Naive thymus-derived CD4-positive, alpha-beta T cell (primary cell): ENCODE measurements at places on chromosomes 12 and 14. TPM values are rescaled to one million over a fixed set of nuclear protein-coding genes. Genes with fewer than 3 reads are reported as not detected.

DNA sequence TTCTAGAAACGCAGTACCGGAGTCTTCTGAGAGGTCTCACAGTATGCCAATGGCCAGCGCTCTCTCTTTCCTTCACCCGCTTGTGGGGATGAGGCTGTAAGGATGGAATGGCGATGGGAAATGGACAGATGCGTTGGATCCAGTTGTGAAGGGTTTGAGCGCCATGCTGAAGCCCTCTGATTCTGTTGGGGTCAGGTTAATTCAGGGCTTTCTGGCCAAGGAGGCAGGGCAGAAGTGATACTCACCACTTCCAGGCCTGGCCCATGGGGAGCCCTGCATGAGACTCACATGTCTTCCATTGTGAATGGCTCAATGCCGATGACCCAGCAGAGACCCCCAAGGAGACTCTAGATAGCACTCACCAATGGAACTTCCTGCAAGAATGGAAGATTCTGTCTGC is 114.3 kb downstream of the BCL11B start:
- DNase-seq = no peak

DNA sequence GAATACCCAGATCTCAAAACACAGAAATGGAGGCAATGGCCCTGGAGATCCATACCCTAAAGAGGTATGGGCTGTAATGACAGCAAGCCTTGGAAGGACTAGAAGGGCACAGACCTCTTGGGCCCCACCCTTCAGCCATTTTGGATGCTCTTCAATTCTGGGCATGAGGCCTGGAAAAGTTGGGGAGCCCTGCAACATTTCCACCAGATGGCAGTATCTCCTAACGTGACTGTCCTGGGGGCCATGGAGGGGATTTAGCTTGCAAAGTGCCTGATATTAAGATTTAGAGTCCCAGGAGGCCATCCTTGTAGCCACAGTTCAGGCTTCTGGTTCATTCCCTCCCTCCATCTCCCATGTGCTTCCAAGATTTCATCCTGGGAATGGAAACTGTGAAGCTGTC is 30.2 kb downstream of the KCNA5 start:
- no peak for DNase-seq

GRCh38 chr14:58769011-58769643 is 131.4 kb downstream of the DACT1 start:
- DNase-seq = no peak

DNA sequence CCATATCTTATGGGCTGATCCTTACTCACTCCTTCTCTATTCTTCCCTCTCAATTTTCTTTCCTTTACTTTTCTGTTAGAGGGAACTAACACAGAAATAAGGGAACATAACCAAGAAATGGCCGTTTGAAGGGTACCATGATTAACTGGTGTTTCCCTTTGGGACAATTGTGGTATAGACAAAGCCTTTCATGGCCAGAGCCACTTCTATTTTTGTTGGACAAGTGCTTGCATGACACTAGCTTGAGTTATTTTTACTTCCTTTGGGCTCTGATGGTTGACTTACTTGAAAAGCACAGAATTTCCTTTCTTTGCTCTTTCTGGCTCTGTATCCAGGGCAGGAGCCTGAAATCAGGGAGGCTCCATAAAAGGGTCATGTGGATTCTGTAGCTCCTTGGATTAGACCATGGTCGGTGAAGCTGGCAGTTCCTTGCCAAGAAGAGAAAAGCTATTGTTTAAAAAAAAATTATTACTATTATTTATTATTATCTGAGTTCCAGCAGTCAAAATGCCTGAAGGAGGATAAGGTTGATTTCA is 130.6 kb downstream of the KTN1 start:
- DNase-seq = no peak

GRCh38 chr14:23492618-23493272 is 23.2 kb downstream of the NGDN start:
- no peak for DNase-seq

DNA sequence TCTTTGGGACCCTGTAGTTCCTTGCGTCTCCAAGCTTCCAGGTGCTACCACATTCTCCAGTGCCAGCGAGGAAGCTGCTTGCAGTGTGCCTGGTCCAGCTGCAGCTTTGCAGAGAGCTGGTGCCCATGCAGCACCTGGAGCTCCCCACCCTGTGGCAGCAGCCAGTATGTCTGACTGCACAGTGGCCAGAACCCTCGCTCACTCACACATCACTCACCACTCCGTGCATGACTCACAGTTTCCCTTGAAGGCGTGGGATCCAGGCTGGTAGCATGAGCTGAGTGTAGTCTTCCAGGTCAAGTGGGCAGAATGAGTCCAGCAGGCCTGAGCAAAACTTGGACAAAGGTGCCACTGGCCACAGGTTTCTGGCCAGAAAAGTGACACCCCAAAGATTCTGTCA is 33.6 kb downstream of the SDR9C7 start:
- no peak for DNase-seq

DNA sequence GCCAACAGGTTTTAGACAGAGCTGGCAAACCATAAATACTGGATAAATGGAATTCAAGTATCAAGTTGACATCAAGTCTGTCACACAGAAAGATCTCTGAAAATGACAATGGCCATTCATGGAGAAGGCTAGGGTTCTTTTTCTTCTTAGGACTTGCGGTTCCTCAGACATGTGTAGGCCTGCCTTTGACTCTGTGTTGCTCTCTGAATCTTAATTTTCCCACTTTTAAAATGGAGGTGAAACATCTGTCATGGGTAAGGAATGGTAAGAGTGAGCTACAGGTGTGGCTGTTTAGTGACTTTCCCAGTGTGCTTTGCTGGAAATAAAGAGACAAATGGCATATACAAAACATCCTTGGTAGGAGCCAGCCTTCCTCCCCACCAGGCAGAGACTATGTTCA is 79.2 kb downstream of the PTCSC3 start:
- DNase-seq = no peak

The RNASE12 gene
- total RNA-seq = not detected

DNA sequence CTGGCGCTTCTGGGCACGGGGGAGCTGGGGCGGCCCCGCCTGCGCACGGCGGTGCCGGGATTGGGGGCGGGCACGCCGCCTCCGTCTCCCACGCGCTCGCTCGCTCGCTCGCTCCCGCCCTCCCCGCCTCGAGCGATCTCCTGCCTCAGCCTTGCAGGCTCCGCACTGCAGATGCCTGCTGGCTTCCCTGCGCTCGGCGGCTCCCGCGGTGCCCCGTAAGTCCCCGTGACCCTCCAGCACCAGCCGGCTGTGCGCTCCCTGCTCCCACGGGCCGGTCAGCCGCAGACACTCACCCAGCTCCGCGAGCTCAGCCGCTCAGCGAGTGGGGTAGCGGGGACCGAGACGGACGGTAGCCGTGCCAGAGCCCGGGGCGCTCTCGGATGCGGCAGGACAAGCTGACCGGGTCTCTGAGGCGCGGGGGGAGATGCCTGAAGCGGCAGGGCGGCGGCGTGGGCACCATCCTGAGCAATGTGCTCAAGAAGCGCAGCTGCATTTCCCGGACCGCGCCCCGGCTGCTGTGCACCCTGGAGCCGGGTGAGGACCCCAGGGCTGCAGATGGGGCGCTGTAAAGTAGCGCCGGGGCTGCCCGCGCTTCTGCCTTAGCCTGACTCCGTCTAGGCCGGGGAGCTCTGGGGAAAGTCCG is at the start of gene TBC1D30:
Gene TBC1D30 (plus strand): TSS at position 148 of the 643 bp plus-strand sequence. CDS start 233 bp downstream, at position 381.
- no peak for DNase-seq

The TMBIM4 gene
- total RNA-seq = 88.0 TPM

GRCh38 chr14:53885136-53885640 is 71.4 kb downstream of the BMP4 start:
- no peak for DNase-seq

The PSMB5 gene
- 37.4 TPM for total RNA-seq

- DNase-seq = no peak
Observed at GRCh38 chr12:93782853-93783252, 105.7 kb downstream of the CRADD start.

DNA sequence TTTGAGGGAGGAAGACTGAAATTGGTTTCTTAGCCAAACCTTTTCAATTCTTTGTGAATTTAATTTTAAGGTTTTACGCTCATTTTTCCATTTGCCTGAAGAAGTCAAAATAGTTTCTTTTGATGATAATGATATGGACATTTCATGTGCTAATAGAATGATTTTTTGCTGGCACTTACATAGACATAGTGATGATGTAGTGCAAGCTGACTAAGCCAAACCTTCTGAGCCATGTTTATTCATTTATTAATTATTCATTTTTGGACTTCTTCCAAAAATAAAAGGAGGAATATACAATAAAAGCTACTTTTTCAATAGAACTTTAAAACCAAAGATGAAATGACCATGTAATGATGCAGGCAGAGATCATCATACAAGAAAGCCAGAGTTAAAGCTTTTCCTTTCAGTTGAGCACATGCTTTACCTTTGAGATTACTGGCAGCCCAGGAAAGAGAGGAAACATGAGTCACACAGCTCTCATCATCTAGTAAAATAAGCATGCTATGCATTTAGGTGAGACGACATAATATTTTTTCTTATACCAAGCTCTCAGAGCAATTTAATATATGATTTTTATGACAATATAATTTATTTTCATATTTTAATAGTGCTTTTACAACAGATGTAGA is 24.8 kb downstream of the KCNA1 start:
- DNase-seq = no peak

The CERS5 gene
- total RNA-seq = 51.4 and 52.8 TPM in 2 replicates

DNA sequence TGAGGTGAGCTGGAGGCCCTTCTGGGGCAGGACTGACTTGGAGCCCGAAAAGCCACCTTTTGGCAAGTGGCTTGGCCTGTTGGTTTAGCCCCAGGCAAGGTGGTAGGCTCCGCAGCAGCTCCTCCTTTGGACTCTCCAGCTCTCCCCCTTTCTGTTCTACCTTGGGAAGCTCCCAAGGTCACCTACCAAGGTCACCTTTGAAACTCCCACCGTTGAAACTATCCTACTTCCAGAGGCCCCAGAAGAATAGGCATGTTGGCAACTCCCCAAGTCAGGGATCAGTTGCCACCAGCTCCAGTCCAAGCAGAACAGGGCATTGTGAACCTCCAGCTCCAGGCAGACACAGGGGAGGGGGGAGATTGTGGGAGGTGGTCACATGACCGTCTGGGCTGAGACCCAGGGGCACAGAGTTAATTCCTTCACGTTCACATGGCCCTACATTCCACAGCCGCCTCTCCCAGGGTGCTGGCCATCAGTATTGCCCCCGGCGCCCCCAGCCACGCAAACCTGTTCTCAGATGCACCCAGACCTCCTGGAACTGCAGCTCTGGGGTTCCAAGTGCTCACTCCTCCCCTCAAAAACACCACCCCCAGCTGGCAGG is 14.4 kb downstream of the IRF2BPL start:
- DNase-seq = no peak

GRCh38 chr12:128008341-128008740 is 258.6 kb upstream of the TMEM132C start:
- DNase-seq = no peak

The BHLHE41 gene
- not detected for total RNA-seq

The RASSF3 gene
- 200 TPM for total RNA-seq

DNA sequence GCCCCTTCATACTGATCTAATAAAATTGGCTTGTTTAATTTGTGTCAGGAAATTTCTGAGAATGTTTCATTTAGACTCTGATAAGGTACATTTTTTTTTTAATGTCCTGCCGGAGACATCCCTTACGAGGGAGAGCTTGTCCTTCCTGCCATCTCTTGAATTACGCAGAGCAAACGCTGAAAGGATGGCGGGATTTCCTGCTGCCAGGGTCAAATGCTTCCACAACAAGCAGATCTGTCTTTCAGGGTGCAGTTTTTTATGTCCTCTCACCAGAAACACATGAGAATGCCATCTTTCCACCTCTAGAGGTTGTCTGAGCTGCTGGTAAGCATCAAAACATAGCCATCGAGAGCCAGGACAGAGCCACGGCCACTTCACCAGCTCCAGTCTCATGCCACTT is 126.8 kb upstream of the ARHGAP5 start:
- DNase-seq = no peak

GRCh38 chr14:49945448-49946319 is 52.8 kb downstream of the ARF6 start:
- DNase-seq = peak; percentile 36

DNA sequence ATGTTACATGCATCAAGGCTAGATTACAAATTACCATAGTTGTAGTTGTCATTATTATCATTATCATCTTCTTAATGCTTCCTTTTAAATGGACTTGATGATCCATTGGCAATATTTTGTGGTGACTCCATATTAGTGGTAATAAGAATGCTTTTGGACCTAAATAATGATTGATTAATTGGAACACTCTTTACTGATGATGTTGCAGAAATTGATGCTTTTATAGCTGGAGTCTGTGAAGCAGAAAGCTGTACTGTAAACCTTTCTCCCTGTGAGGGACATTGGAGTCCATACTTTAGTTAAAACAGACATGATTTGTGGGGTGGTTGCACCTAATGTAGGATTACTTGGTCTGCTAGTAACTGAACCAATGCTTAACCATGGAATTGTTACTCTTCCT is 190.4 kb downstream of the ATXN7L3B start:
- no peak for DNase-seq

DNA sequence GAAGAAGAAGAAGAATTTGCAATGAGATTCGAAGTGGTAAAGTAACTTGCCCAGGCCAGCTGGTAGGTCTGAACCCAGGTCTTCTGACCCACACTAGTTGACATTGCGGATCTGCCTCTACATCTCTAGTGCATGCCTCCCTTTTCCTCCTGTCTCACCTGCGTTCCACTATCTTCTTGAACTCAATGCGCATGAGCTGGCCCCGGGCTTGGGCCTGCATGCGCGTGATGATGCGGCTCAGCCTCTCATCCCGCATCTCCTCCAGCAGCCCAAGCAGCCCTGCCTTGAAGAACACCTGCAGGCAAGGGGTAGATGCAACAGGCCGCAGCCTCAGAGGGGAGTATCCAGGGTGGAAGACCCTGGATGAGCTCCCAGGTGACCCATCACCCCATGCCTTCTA is 11.9 kb downstream of the MYH6 start:
- DNase-seq = no peak

DNA sequence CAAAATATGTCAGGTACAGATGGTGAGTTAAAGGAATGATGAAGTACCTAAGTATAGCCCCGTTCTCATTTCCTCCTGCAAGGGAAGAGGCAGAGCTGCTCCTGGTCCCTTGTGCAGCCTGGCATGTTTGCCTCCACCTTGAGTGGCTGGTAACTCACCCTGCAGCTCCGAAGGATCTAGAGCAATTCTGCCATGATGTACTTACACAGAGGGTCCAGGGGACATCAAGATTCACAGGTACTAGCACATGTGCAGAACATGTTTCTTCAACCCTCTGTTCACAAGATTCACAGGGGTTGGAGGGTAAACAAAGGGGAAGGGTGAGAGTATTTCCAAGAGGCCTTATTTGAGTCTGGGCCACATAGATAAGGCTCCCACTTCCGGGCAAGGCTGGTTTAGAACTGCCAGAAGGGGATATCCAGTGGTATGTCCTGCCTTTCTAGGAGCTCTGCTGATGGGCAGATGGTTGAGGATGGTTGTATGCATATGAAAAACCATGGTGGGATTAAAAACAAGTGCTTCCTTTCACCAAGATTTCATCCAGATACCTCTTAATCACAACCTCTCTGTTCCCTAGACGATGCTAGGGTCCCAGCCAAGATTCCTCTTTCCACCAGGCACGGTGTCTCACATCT is 7.7 kb downstream of the DCTN2 start:
- no peak for DNase-seq

The KRT83 gene
- not detected for total RNA-seq
